Stimulated activated CD4-positive, alpha-beta T cell treated with anti-CD3 and anti-CD28 coated beads, Interleukin-1b, Interleukin-23, amount 100 ng/mL, for 1 hour (primary cell): ENCODE measurements at places on chromosomes 1 and 21.

DNA sequence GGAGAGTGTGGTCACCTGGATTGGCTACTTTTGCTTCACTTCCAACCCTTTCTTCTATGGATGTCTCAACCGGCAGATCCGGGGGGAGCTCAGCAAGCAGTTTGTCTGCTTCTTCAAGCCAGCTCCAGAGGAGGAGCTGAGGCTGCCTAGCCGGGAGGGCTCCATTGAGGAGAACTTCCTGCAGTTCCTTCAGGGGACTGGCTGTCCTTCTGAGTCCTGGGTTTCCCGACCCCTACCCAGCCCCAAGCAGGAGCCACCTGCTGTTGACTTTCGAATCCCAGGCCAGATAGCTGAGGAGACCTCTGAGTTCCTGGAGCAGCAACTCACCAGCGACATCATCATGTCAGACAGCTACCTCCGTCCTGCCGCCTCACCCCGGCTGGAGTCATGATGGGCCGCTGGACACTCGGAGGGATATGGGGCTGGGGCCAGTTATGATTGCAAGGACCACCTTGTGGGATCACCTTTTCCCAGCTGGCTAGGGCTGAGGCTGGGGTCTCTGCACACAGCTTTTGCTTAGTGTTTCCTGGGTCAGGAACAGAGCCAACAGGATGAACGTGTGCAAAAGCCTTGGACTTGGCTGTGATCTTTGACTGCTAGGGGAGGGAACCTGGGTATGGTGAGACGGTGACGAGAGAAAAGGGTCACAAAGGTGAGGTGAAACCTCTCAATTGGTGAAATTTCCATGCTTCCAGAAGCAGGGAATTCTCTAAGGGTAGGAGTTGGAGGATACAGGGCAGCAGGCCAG is 4.3 kb upstream of the GNAI3 start:
- no peak for DNase-seq

GRCh38 chr1:157505481-157506272 is 46.6 kb downstream of the FCRL5 start:
- no peak for DNase-seq

- no peak for DNase-seq
These were observed 52.6 kb upstream of the ASB17 start for GRCh38 chr1:75984781-75985180.

GRCh38 chr1:40664167-40664537 is 1.3 kb downstream of the RIMS3 start:
- no peak for DNase-seq

GRCh38 chr1:24486331-24487065 is 16.1 kb upstream of the RCAN3 start:
- no peak for DNase-seq

DNA sequence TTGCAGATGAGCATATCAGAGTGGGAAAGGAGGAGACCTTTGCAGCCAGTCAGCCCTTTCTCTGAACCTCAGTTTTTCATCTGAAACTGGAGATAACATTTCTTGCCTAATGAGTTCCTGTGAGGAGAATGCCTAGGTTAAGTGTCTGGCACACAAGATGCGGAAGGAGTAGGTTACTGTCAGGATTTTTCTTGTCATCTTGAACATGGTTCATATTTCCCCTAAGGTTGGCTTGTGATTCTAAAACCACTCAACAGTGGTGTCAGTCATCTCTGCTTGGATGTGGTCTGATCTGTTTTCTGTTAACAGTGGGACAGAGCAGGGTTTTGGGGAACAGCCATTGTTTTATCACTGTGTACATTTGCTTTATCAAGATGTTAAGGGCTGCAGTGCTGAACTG is 70.6 kb downstream of the TGFB2 start:
- DNase-seq: no peak

DNA sequence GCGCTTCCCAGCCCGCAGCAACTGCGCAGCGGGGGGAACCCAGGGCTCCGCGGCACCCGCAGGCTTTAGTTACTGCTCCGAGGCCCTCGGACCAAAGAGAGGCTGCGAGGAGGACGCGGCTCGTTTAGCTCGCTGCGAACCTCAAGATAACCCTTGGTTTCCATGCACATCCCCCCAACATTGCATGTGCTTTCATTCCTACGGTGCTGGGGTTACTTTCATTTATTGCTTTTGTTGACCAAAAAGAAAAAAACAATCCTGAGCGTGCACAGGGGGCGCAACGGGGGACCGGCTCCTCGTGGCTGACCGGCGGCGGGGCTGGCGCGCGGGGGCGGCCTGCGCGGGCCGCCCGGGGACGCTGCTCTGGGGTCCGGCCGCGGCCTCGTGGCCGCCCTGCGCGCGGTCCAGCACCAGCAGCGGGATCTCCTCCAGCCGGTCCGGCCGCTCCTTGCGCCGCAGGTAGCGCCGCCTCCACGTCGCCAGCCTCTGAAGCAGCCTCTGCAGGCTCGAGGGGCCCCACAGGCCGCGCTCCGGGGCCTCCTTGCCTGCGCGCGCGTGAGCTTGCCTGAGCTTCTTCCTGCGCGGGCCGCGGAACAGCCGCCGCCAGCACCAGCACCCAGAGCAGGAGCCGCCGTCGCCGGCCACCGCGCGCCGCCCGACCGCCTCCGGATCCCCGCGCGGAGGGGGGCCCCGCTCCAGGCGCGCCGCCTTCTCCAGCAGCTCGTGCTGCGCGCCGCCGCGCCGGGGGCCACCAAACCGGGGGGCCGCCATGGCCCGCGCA is 77.4 kb downstream of the DESI2 start:
- no peak for DNase-seq

- no peak for DNase-seq
These were observed 34.4 kb downstream of the MRPL39 start for GRCh38 chr21:25572861-25573310.

- no peak for DNase-seq
These were observed 232.3 kb downstream of the GPR52 start for GRCh38 chr1:174680101-174680500.

GRCh38 chr1:59238333-59238934 is 58.5 kb upstream of the FGGY start:
- DNase-seq: no peak

DNA sequence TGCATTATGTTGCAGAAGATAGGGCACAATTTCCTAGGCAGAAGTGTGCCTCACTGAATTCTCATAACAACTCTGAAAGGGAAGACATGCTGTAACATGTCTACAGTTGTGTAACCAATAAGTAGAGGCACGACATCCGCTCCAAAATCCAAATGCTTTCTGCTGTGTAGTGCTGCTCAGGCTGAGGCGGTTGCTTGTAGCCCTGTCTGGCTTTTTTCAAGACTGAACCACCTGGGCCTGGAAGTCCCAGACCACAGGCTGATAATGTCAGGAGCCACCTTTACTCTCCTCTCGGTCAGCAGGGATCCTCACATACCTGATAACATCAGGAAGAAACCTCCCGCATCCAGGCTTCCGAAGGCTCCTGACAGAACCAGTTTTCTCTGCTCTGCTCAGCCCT is 10.9 kb downstream of the AKNAD1 start:
- no peak for DNase-seq

- no peak for DNase-seq
These were observed 31.9 kb downstream of the PUM1 start for GRCh38 chr1:31033598-31033997.

DNA sequence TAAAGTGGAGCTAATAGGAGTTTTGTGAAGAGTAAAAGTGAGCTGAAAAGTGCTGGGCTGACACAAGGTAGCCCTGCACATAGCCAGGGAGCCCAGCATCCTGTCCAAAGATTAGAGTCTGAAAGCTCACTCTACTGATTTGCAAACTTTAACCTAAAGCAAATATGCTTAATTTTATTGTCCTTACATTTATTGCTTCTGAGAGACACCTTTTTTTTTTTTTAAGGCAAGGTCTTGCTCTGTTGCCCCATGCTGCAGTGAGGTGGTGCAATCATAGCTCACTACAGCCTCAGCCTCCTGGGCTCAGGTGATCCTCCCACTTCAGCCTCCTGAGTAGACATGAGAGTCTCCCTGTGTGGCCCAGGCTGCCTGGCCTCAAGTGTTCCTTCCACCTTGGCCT is 16.5 kb downstream of the MGST3 start:
- no peak for DNase-seq

GRCh38 chr1:51636191-51636590 is 19.3 kb downstream of the OSBPL9 start:
- DNase-seq: no peak

DNA sequence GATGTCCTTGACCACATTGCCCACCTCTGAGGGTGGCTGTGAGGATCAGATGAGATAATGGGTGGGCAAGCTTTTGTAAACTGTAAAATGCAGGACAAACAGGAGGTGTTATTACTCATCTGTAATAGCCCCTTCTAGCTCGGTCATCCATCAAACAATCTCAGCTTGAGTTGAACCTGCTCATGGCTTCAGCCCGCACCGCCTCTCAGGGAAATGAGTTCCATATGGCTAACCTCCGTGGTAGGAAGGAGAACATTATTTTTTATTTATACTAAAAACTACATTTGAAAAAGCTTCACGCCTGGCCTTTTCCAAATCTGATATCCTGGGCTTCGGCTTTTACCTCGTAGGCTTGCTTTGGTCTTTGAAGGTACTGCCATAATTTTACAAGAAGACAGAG is 116.2 kb upstream of the USP24 start:
- no peak for DNase-seq

- DNase-seq: no peak
These were observed 44.6 kb downstream of the MAEL start for GRCh38 chr1:167033646-167034045.

GRCh38 chr1:204797401-204797800 is 73.3 kb upstream of the NFASC start:
- DNase-seq: no peak

GRCh38 chr1:87796471-87796901 is 467.8 kb downstream of the LMO4 start:
- DNase-seq: no peak

DNA sequence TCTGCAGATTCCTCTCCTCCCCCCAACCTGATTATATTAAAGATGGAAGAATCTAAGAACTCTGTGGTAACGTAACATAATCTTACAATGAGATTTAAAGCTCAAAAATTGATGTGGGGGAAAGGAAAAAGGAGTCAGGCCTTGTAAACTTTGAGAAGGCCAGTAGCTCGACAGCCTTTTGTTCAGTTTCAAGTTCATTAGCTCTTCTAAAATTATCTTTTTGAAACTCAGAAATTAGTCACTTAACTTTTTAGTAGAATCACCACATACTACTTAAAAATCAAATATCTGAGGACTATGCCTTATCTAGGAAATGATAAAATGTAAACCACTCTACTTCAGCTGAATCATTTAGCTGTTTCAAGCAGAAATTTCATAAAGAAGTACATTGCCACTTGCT is 996.2 kb downstream of the AMY1C start:
- no peak for DNase-seq

DNA sequence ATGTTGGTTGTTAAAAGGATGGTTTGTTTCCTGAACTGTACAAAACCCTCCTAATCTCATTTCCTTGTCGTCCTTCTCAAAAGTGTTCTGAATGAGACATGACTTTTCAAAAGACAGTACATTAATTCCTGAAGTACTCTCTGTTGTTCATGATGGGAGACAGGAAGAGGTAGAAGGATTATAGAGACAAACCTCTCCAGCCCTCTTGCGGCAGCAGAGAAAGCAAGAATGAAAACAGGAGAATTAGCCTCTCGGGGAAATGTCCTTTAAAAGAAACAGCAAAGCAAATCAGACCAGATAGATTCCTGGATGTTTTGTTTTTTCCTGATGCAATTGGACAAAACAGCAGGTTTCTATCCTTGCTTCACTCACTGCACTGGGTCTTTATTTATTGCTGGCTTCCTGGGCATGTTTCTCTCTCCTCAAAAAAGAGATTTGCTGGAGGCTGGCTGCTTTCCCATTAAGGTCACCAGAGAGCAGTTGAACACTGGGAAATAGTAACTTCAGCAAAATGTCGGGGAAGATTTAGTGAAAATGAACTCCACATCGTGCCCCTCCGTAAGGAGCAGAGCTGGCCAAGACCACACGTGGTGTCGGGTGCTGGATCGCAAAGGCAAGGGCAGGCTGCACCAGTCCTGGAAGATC is 145.8 kb upstream of the SYT6 start:
- DNase-seq: no peak

- DNase-seq: no peak
These were observed 73.5 kb upstream of the AKT3 start for GRCh38 chr1:243923292-243924171.

GRCh38 chr1:153752072-153752471 is 23.1 kb upstream of the SLC27A3 start:
- DNase-seq: no peak

DNA sequence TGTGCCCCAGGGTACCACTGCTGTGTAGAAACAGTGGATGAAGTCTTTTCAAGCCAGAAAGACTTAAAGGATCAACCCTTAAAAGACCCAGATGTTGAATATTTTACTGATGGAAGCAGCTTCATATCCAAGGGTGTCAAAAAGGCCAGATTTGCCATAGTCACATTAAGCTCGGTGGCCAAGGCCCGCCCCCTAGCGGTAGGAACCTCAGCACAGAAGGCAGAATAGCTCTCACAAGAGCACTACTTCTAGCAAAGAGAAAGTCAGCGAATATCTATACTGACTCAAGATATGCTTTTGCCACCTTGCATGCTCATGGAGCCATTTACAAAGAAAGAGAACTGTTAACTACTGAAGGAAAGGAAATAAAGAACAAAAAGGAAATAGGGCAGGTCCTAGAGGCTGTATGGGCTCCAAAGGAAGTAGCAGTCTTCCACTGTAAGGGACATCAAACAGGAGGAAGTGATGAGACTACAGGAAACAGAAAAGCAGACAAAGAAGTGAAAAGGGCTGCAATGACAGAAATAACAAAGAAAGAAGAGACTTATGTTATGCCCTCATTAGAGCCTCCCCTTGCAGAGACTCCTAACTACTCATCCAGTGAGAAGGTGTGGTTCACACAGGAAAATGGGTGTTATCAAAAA is 90.5 kb downstream of the LIPI start:
- DNase-seq: no peak

DNA sequence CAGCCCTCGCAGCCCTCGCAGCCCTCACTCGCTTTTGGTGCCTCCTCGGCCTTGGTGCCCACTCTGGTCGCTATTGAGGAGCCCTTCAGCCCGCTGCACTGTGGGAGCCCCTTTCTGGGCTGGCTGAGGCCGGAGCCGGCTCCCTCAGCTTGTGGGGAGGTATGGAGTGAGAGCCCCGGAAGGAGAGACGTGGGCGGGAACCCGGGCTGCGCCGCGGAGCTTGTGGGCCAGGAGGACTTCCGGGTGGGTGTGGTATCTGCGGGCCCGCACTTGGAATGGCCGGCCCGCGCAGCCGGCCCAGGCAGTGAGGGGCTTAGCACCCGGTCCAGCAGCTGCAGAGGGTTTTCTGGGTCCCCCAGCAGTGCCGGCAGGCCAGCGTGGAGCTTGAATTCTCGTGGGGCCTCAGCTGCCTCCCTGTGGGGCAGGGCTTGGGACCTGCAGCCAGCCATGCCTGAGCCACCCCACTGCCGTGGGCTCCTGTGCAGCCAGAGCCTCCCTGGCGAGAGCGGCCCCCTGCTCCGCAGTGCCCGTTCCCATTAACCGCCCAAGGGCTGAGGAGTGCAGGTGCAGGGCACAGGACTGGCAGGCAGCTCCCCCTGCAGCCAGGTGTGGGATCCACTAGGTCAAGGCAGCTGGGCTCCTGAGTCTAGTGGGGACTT is 9.9 kb upstream of the CFHR2 start:
- no peak for DNase-seq
